ENCODE measurements at places on chromosomes 12 and 14.

DNA sequence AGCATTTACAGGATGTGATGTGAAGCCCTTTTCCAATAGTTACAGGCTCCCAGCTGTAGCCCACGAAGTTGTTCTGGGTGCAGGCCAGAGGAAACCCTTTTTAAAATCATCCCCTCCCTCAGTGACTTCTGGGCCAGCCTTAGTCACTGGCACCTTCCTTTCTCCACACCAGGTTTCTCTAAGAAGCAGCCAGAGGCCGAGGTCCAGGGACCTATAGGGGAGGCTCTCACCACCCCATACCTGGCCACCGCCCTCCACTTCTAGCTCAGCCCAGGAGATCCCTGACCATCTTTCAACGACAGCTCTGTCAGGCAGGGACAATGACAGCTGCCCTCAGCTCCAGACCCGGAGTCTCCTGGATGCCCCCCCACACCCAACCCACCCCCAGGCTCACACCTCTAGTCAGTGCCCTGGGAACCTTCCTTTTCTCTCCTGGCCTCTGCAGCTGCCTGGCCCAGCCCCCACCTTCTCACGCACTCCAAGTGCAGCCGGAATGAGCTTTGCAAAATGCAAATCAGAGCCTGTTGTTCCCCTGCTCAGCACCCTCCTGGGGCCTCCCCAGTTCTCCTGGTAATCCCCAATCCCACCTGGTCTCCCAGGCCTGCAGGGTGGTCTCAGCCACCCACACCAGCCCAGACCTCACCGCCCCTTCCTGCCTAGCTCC is 46.7 kb downstream of the TESC start:
- DNase-seq: no peak

DNA sequence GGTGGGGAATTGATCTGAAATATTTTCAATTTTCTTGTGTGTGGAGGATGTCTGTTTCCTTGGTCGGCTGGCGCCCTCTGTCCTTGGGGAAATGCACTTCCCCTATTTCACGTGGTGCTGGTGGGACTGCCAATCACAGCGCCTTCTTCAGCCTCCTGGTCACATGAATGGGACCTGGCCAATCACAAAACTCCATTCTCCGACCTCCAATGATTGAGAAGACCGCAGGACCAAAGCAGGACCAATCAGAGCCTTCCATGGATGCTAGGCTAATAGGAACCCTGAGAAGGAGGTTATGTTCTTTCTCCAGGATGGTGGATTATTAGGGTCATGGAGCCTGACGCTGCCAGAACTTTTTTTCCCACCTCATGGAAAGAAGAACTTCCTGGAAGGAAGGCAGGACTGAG is 188.7 kb downstream of the TTC8 start:
- no peak for DNase-seq

DNA sequence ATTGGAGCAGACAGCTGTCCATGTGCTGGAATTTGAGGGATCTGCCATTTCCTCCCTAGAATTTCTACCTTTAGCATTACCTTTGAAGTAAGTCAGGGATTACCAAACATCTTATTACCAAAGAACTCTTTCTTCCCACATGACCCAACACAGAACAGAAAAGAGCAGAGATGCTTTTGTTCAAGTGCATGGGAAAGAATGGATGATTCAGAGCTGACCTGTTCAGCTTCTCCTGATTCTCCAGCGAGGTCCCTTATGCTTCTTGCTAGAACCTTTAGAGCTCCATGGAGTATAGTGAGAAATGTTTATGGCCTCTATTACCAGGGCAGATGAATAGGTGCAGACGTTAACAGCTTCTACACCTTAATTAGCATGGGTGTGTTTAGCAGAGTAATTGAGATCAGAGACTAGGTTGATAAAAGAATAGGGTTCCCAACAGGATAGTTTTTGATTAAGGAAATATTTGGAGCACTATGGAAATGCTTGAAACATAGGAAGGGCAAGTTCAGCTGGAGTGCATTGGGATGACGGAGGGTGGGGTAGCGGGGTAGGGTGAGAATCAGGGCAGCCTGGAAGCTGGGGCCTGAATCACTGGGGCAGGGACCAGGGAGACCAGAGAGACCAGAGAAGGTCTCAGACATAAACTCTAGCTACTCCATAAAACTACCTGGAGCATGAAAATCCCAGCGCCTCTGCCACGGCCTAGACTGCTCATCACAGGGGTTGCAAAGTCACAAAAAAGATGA is 223.7 kb downstream of the CACNA1C start:
- no peak for DNase-seq

- DNase-seq: no peak
Observed at GRCh38 chr12:69415471-69416275, 54.5 kb upstream of the FRS2 start.

GRCh38 chr14:64394977-64395633 is 7.0 kb downstream of the MTHFD1 start:
- DNase-seq: no peak

GRCh38 chr12:3323002-3323685 is 167.9 kb upstream of the PRMT8 start:
- no peak for DNase-seq

- no peak for DNase-seq
Observed at GRCh38 chr12:99824900-99825542, 159.7 kb downstream of the ANKS1B start.

DNA sequence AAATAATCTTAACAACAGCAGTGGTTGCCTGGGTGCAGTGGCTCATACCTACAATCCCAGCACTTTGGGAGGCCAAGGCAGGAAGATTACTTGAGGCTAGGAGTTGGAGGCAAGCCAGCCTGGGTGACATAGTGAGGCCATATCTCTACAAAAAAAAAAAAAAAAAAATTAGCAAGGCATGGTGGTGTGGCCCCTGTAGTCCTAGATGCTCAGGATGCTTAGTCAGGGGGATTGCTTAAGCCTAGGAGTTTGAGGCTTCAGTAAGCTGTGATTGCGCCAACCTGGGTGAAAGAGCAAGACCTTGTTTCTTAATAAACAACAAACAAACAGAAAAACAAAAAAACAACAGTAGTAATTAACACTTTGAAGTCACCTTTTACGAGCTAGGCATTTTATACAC is 642 bp upstream of the ACSM4 start:
- DNase-seq: no peak

DNA sequence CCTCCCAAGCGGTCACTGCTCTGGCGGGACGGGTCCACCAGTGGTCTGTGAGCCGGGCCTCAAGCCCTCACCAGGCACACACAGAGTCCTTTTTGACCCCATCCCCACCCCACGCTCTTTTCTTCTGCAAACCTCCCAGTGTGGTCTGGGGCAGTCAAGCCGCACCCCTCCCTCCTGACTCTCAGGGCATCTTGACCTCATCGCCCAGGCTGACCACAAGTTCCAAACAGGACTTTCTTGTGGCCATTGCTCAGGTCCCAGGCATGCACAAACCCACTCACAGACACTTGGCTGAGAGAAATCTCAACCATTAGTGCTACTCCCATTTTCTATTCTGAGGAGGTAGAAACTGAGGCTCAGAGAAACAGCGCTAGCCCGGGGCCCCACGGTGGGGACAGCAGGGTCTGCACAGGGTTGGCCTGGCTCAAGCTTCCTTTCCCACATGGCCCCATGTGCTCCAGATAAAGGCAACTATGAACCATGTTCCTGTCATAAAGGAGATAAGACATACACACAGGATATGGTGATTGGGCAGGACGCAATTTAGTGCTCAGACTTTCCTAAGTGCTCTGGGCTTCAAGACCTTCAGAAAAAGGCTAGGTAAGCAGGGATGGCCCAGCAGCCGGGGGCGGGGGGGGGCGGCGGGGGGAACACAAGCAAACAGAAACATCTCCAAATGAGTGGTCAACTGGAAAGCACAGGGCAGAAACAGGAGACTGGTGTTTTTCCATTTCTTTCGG is 69.6 kb downstream of the ITPK1 start:
- DNase-seq: no peak

DNA sequence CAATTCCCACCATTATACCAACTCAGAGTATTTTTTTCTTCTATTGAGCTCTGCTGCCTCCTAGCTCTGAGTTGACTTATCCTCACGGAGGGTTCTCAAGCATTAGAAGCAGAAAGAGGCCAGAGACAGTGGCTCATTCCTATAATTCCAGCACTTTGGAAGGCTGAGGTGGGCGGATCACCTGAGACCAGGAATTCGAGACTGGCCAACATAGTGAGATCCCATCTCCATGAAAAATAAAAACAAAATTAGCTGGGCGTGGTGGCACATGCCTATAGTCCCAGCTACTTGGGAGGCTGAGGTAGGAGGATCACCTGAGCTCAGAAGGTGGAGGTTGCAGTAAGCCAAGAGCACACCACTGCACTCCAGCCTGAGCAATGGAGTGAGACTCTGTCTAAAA is 21.0 kb downstream of the HPD start:
- no peak for DNase-seq

DNA sequence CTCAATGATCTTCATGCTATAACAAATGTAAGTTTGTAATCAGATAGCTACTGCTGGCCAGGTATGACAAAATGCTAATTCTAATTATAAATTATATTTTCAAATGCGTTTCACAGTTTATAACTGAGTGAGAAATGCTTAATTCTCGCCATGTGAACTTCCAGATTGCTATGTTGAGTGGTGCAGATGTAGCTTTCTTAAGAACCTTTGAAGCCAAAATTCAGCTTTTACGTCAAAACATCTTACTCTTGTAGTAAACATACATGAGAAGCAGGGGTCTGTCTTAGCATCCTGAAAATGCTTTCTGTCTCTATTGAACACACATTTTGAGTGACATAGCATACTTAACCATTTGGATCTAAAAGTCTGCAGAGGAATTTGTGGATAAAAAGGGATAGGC is 176.5 kb upstream of the PRICKLE1 start:
- no peak for DNase-seq

DNA sequence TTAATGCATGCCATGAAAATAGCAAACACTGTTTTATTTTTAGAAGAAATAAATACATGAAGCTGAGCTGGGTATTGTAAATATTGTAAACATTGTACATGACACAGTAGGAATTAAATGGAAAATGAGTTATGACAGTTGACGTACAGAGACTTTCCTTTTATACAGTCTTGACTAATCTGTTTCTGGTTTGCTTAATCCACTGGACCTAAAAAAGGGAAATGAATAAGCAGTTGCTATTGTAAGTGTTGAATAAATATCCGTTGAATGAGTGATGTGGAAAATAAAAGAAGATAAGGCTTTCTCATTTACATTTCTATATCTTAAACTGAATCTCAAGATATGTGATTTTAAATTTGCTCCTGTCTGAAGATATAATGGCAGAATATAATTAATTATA is 15.0 kb downstream of the PMCH start:
- no peak for DNase-seq

- no peak for DNase-seq
Observed at GRCh38 chr14:100785338-100785615, 40.6 kb upstream of the MEG3 start.

GRCh38 chr14:103141117-103141796 is 18.0 kb downstream of the TNFAIP2 start:
- DNase-seq: no peak

DNA sequence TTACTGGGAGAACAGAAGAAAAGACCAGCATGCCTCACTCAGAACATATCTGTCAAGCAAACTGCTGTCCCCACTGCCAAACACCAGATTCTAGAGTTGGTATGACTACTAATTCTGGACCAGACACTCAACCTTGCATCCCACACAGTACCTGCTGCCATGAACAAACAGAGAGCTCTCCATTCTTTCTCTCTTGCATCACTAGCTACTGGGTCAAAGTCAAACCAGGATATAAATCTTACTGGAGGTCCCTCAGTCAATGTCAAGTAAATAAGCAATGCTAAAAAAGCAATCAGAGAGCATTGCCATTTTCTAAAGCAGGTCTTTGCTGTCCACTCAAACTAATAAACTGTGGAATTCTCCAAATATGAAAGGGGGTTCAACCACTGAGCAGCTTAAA is 452.4 kb upstream of the SEL1L start:
- DNase-seq: no peak

DNA sequence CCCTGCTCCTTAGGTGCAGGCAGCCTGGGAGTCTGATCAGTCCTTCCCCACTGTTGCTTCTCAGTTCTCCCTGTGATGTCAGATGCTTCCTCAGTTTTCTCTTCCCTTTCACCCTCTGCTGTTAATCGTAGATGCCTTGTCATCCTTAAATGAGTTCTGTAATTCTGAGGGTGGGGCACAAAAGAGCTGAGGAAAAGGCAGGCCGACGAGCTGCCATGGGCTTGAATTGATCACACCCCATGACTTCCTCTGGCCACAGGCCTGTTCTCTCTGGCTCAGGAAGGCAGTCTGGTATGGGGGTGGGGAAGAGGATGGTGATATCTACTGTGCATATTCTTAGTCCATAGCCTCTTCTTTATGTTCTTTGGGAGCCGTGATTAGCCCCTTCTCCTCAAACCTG is 5.2 kb upstream of the AP1G2 start:
- no peak for DNase-seq

DNA sequence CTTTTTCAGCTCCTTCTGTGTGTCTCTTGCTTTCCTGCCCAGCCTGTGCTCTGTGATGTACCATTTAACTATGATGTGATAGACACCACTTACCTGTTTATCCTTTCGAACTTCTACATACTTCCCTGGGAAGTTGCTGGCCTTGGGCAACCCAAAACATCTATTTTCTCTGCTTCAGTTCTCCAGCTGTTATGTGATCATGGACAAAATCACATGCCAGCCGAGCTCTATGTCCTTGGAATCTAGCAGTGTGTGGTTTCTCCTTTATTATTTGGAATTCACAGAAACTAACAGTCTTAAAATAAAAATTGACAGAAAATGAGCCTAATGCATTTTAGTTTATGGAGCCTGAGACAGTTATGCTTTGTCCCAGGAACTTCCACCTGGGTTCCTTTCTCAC is 22.9 kb downstream of the BMAL2 start:
- DNase-seq: no peak

GRCh38 chr14:92209141-92209540 is 87.4 kb downstream of the CPSF2 start:
- no peak for DNase-seq

DNA sequence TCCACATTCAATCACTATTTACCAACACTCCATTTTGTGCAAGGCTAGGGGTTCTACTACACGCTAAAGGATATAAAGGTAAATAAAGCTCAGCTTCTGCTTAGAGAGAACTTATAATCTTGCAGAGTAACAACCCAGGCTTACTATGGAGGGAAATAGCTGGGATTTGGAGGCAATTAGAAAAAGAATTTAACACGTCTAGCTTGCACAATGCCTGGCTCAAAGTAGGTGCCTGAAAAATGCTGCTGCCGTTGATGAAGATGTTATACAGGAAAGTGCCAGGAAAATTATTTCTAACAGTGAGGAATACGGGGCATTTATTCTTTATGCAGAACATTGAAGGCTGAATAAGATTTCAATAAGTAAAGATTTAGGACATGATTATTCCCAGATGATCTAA is 214.2 kb downstream of the KITLG start:
- DNase-seq: no peak
